ENCODE measurements at places on chromosomes 1 and 21. TPM values are rescaled to one million over a fixed set of nuclear protein-coding genes. Genes with fewer than 3 reads are reported as not detected.

Gene PAX7
- 0.82 TPM for total RNA-seq

Gene AIRE
- 0.09 TPM for total RNA-seq

Gene MYOC
- total RNA-seq, result 0.27 TPM

DNA sequence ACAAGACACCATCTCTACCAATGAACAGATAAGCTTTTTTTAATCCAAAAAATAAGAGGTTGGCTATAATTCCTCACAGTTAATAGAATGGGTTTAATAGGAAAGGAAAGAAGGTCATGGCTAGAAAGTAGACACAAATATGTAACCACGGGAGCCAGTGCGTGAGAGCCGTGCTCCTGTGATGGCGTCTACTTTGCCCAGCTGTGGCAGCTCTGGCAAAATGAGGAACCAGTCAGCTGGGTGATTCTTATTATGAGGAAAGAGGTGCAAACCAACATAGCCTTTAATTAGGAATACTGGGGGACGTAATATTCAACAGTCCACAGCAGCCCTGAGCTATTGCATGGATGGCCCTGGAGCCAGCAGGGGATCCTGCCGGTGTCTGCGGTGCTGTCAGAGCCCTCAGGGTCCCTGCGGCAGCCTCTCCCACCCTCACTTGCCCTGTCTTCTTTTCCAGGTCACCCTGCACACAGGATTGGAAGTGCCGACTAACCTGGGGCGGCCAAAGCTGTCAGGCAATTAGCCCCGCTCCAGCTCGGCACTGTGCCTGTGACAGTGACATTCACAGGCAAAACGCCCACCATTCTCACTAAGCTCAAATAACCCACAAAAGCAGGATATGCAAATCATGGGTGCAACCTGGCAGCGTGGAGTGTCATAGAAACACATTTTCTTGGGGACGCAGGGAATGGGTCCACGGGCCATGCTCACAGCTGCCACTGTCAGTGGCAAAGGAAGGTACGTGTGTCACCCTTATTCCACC lies 25.9 kb upstream of the GNPAT start:
- DNase-seq, result peak; percentile 42

DNA sequence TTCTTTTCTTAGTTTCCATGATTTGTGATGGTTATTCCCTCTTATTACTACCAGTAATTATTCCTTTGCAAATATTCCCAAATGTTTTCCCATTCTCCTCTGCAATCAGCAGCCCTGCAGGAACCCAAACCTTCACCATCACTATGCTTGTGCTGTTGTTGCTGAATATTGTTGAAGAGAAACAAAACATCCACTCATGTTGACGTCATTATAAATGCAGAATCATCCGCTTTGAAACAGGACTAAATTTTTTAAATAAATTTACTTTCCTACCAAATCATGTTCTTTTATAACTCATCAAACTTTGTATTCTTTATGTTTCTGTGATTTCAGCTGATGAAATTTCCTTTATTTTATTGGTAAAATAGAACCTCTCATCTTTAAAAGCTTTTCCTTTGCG lies 787.0 kb upstream of the B3GALT2 start:
- no peak for DNase-seq

DNA sequence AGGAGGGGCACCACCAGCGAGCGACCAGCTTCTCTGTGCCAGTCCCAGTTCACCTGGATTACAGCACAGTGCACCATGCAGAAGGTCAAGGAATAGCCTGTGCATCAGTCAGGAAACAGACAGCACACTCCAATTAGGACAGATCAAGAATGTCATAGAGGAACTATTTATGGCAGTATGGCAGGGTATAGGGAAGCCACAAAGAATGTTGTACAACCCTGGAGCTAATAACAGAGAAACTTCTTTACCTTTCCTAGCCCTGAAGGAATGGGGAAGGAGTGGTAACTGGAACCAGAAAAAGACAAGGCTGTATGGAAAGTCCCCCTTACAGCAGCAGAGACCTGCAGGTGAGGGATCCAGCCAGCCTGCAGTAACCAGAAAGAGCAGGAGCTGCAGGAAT lies 87.8 kb upstream of the USP24 start:
- no peak for DNase-seq

Gene HSD11B1
- total RNA-seq, result not detected

Gene PCBP3
- 27.7 TPM for total RNA-seq

DNA sequence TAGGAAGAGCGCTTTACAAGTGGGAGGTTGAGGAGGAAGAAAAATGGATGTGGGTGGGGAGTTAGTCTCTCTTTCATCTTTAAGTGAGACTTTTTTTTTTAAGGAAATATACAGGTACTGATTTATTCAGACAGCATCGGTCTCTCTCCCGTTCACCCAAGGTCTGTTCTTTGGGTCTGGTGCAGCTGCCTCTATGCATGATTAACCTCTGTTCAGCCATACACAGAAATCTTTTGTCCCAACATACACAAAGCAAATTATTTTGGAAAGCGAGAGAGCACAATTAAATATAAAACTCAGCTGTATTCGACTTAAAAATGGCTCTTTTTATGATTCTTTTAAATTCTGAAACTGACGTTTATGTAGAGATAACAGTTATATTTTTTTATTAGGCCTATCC lies 11.0 kb downstream of the PROX1 start:
- no peak for DNase-seq

Gene PRAMEF15
- not detected for total RNA-seq

DNA sequence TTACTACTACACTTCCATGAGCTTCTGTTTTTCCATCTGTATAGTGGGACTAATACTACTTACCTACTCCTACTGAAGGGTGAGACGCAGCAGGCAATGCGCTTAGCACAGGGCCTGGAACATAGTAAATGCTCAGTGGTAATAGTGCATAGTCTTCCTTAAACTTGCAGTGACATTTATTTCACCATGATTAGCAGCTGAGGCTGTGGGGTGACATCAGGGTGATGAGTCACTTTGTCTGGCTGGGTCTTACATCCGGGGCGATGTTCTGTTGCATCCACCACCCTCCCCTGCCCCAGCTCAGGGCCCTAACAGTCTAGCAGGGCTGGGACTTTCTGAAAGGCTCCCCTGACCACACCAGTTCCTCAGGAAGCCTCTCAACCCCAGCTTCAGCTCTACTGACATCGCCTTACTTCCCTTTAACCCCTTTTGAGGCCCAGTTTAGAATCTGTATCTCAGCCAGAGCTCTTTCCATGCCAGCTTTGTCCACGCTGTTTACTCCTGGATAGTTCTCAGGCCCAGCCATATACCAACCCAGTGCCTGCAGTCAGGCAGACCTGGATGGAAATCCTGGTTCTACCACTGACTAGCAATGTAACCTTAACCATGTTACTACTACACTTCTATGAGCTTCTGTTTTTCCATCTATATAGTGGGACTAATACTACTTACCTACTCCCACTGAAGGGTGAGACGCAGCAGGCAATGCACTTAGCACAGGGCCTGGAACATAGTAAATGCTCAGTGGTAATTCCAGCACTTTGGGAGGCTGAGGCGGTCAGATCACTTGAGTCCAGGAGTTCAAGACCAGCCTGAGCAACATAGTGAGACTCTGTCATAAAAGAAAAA lies 66.3 kb downstream of the CD58 start:
- no peak for DNase-seq

DNA sequence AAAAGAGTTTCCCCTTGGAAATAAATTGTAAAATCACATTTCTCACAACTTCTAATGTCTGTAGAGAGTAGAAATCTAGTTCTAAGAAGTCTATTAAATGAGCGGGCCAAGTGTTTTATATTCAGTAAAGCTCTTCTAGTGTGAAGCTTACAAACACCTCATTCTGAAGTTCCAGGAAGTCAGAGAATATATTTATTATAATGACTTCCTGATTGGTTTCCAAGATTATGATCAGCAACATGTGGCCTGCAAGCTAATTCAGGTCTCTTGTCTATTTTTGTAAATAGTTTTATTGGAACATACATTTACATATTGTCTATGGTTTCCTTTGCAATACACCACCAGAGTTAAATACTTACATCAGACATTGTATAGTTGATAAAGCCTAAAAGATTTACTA lies 603.9 kb downstream of the AMY1C start:
- DNase-seq, result no peak

DNA sequence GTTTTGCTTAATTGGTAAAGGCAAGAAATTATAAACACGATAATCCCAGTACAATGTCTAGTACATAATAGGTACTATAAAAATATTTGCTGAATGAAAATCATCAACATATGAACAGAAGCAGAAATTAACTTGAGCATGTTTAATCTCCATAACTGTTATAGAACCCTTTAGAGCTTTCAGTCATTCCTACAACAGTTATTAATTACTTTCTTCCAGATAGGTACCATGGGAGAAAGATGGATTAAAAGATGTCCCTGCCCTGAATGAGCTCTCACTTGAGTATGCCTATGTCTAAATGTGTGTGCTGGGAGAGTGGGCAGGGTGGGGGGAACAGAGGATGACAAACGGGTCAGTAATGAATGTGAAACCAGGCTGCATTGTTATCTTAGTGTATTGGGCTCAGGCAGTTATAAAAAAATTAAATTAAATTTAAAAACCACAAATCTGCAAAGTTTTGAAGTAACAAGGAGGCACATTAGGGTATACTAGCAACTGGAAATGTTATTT lies 2.4 kb downstream of the EPS15 start:
- DNase-seq, result no peak

Gene DMRTA2
- not detected for total RNA-seq

DNA sequence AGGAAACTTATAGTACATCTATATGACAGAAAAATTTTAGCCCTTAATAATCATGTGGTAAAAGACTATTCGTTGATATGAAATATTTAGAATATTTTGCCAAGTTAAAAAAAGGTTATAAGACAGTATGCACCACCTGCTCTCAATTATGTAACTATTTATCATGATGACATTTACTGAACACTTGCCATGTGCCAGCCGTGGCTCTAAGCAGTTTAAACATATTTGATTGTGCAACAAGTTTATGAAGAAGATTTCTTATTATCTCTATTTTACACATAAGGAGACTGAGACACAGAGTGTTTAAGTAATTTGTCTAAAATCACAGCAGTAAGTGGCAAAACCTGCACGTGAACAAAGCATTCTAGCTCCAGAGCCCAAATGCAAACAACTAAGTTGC lies 199.3 kb upstream of the JUN start:
- no peak for DNase-seq

Gene CHIT1
- 1.5 TPM for total RNA-seq

GRCh38 chr1:234398849-234399381 lies 25.7 kb downstream of the COA6 start:
- DNase-seq, result no peak

- no peak for DNase-seq
Measured at GRCh38 chr1:3461238-3461933, 6.9 kb downstream of the ARHGEF16 start.

DNA sequence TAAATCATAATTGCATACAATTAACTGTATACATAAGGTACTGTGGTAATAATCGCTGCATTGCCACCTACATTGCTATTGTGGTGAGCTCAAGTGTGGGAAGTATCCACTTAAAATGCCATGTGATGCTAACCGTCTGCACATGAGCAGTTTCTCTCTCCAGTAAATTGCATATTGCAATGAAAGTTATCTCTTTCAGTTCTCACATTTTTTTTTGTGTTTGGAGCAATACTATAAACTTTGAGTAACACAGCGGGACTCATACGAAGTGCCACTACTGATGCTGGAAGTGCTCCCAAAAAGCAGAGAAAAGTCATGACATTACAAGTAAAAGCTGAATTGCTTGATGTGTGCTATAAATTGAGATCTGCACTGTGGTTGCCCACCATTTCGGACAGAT lies 38.5 kb downstream of the DISC1 start:
- no peak for DNase-seq

Gene OR2W3
- total RNA-seq, result 0.73 TPM

Gene DBT
- 8.9 TPM for total RNA-seq

Gene RBP7
- not detected for total RNA-seq

DNA sequence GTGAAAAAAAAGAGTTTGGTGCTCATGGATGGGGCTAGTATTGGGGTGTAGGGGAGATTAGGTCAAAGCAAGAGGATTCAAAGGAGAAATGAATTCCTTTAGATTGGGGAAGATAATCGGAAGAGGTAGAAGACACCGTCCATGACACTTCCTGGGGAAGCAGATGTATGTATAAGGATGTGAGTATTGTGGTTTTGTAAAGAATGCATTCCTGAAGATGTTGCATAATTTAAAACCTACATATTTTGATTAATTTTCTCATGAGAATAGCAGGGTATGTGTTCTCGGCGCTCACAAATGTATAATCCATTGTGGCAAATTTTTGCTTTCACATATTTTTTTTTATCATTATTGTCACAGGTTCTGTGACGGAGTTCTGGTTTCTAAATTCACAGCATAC lies 5.5 kb upstream of the LGALS8 start:
- DNase-seq, result no peak

Gene DDR2
- 15.0 TPM for total RNA-seq

GRCh38 chr1:78492386-78492950 lies 1.7 kb downstream of the PTGFR start:
- DNase-seq, result no peak

Gene ILDR2
- total RNA-seq, result 72.6 TPM

Gene LRRC3
- total RNA-seq, result 6.4 TPM

Gene HMGCS2
- 0.64 TPM for total RNA-seq

- no peak for DNase-seq
Measured at GRCh38 chr1:6521536-6521935, 30.1 kb upstream of the PLEKHG5 start.

Gene TLCD4
- 19.0 TPM for total RNA-seq

Gene TMPRSS2
- 0.27 TPM for total RNA-seq

Gene SMIM1
- 1.7 TPM for total RNA-seq

Gene IL10
- total RNA-seq, result 0.18 TPM

Gene C1orf198
- 18.4 TPM for total RNA-seq

- DNase-seq, result no peak
Measured at GRCh38 chr1:171805395-171806115, 24.1 kb downstream of the METTL13 start.

DNA sequence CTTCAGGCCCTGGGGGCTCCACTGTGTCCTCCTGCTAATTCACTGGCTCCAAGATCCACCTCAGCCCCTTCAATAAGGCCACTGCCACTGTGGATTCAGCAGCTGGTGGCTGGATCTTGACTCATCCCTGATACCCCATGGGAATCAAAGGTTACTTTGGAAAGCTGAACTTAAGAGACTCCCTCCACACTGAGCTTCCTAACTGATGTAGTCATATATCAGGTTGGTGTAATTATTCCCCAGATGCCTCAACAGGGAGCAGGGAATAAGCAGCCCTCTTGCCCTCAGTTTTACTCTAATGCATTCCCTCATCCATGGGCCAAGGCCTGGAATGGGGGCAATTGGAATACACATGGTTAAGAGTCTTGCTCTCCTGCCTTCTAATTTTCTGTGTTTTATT lies 164.6 kb downstream of the FASLG start:
- DNase-seq, result no peak

DNA sequence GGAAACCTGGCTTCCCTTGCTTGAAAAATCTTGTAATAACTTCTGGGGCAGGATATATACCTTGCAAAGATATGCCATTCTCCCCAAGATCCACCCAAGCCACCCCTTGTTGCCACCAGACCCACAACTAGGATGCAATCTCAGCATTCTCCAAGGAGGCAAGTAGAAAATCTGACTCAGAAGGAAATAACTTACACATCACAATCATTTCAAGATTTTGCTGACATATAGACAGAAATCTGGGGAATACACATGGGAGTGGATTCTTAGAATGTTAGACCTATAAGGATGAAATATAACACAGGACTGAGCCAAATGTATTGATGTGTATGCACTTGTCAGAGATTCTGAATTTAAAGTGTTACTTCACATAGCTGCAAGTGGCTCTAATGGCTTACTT lies 14.8 kb upstream of the ZDHHC18 start:
- no peak for DNase-seq

- DNase-seq, result no peak
Measured at GRCh38 chr1:185156288-185156853, 382 bp downstream of the TRMT1L start.

GRCh38 chr1:230120921-230121381 lies 53.9 kb downstream of the GALNT2 start:
- DNase-seq, result no peak

Gene PLA2G2F
- not detected for total RNA-seq

Gene TCEA3
- total RNA-seq, result 4.7 TPM

Gene FBXO2
- total RNA-seq, result 3.7 TPM
